IMR-90 (cell line): ENCODE measurements at places on chromosomes 1 and 21. TPM values are rescaled to one million over a fixed set of nuclear protein-coding genes. Genes with fewer than 3 reads are reported as not detected.
A peak's percentile ranks its signal among the peaks of the same experiment; 100 is the strongest.

- peak; percentile 30 for DNase-seq
Observed at GRCh38 chr21:45957981-45958600, 23.5 kb upstream of the COL6A1 start.

DNA sequence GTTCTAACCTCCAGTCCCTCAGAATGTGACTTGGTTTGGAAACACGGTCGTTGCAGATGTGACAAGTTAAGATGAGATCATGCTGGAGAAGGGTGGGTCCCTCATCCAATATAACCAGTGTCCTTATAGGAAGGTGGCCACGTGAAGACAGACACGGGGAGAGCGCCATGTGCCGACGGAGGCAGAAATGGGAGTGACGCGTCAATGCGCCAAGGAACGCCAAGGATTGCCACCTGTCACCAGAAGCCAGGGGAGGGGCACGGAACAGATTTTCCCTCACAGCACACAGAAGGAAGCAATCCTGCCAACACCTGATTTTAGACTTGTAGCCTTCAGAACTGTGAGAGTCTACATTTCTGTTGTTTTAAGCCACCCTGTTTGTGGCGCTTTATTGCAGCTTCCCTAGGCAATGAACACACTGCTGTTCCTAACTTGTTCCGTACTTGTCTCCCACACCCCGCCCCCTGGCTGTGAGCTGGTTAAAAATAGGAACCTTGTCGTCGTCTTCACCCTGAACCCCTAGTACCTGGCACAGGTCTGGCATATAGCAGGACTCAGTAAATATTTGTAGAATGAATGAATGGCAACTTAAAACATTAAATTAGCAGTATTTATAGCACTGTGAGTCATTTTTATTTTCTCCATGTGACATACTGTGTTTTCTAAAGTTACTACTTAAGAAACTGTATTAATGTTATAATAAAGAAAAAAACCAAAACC lies 14.2 kb downstream of the RIMS3 start:
- DNase-seq: no peak

- DNase-seq: peak; percentile 22
Observed at GRCh38 chr1:113946678-113947387, 17.7 kb downstream of the HIPK1 start.

DNA sequence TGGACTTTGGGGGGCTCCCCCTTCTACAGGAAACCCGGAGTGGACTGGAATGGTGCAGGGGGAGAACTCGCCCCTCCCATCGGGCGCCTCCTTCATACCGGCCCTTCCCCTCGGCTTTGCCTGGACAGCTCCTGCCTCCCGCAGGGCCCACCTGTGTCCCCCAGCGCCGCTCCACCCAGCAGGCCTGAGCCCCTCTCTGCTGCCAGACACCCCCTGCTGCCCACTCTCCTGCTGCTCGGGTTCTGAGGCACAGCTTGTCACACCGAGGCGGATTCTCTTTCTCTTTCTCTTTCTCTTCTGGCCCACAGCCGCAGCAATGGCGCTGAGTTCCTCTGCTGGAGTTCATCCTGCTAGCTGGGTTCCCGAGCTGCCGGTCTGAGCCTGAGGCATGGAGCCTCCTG lies at the start of gene TNFRSF14:
Gene TNFRSF14, plus strand, starts transcription at position 95 of the 401 bp plus-strand sequence. Its CDS starts 294 bp downstream, at position 389.
- peak; percentile 35 for DNase-seq

DNA sequence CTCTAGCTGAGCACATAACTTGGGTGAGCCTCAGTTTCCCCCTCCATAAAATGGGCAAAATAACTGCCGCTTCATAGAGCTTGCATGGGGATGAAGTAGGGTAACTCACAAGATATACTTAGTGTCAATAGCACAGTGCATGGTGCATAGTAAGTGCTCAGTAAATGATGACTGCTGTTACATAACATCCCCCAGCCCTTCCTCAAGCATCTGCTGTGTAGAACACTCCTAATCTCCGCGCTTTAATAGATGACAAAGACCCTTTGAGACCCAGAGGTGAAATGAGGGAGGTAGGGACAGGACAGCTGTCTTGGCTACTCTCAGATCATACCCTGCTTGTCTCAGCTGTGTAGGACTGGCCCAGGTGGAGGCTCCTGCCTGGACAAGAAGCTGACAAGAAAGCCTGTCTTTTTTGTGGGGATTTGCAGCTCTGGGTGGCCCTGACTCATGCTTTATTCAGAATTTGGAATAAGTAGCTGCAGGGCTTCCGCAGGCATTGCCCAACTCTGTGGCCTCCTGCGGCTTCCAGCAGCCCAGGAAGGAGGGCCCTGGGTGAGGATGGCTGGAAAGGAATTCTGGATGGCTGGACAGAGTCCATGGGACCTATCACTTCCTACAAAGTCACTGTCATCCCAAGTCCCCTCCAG lies 20.7 kb upstream of the PADI4 start:
- DNase-seq: peak; percentile 73

GRCh38 chr1:64745986-64746940 lies 1.4 kb downstream of the RAVER2 start:
- peak; percentile 35 for DNase-seq

- DNase-seq: no peak
Observed at GRCh38 chr1:15459771-15460707, 3.5 kb downstream of the CELA2A start.

DNA sequence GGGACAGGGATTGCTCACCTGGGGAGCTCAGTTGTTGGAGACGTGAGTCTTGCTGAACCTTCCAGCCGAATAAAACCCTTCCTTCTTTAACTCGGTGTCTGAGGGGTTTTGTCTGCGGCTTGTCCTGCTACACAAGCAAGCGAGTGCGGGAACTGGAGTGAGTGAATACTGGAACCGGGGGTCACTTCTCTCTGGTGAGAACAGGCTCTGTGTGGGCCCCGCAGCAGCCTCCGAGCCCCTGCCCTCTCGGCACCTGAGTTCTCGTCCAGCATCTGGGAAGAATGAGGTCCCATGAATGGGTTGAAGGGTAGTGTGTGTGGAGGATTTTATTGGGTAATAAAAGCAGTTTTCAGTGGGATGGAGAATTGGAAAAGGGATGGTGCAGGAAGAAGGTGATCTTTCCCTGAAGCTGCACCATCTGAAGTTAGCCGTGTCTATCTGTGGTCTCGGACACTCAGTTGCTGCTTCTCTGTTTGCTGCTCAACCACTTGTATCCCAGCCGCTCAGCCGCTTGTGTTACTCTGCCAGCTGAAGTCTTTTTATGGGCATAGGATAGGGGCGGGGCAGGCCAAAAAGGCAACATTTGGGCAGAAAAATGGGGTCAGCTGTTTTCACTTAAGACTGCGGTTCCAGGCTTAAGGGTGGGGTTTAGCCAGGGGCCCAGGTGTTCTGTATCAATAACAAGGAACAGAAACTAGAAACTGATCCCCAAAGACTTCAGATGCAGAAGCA lies 450.6 kb upstream of the CAMK1G start:
- no peak for DNase-seq

DNA sequence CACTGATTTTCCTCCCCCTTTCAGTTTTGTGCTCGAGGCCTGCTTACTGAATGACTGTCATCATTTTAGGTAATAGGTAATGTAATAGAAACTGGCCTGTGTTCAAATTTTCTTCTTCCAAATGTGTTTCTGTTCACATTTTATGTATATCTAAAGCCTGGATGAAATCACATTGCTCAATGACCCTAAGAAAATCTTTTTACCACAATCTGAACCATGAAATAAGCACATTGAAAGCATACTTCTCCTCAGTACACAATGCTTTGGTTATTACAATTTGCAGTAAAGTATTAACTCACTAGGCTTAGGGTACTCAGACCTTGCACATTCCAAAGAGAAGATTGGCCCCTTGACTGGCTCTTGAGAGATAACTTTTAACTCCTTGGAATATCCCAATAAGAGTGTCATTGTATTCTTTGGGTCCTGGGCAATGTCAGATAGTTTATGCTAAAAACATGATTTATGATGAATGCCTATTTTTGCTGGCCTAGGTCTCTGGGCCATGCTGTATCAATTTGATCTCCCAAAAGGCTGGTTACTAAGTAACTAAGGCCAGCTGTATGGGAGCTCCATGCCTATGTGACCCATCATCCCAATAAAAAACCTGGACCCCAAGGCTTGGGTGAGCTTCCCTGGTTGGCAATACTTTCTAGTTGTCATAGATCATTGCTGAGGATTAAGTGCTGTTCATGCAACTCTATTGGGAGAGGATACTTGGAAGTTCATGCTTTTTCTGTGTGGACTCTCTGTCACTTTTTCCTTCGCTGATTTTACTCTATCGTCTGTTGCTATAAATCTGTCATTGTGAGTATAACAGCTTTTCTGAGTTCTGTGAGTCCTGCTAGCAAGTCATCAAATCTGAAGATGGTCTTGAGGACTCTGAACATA lies 293.9 kb downstream of the GRIK1 start:
- no peak for DNase-seq

OR2M4 gene
- not detected in 2 replicates for total RNA-seq

PLA2G5 gene
- total RNA-seq: not detected in 2 replicates

AADACL4 gene
- not detected in 2 replicates for total RNA-seq

RNF19B gene
- total RNA-seq: 9.2 and 10.0 TPM in 2 replicates

LRRC71 gene
- total RNA-seq: not detected in 2 replicates
